ENCODE measurements at places on chromosomes 16 and 17. TPM values are rescaled to one million over a fixed set of nuclear protein-coding genes. Genes with fewer than 3 reads are reported as not detected.

Gene TBC1D3B
- total RNA-seq, result 7.6 TPM

Gene TNFRSF17
- 0.44 TPM for total RNA-seq

Gene RBFOX1
- not detected for total RNA-seq

Gene C17orf50
- not detected for total RNA-seq

GRCh38 chr17:80763293-80763867, 218.7 kb downstream of the RPTOR start:
- no peak for DNase-seq

- DNase-seq, result no peak
Measured at GRCh38 chr16:30551781-30552180, 6.4 kb downstream of the ZNF764 start.

- DNase-seq, result no peak
Measured at GRCh38 chr17:83025636-83026280, 53.7 kb upstream of the METRNL start.

DNA sequence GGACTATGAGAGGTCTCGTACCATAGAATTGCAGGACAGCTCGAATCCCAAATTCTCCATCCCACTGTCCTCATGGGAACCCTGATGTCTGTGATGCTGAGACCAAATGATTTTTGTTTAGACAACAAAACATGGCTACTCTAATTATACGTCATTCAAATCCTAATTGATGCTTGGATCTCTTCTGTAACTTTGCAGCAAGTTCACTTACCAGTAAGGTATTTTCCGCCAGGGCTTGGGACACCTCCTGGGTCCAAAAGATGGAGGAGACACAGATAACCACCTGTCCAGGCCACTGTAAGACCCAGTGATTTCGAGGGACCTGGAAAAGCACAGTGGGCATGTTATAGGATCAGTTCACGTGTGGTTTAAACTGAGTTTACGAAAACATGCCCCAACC, 92.8 kb downstream of the DNAH3 start:
- DNase-seq, result no peak

DNA sequence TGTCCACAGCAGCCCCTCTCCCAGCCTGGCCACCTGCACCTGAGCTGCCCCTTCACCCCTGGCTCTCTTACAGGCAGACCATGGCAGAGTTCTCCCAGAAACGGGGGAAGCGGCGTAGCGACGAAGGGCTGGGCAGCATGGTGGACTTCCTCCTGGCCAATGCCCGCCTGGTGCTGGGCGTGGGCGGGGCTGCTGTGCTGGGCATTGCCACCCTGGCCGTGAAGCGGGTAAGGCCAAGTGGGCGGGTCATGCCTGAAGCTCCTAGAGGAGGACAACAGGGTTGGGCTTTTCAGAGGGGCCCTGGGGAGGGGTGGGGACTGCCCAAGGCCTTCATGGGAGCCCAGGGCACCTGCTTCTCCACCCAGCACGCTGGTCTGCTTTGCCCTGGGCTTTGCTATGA, 2.2 kb downstream of the MIEF2 start:
- no peak for DNase-seq

DNA sequence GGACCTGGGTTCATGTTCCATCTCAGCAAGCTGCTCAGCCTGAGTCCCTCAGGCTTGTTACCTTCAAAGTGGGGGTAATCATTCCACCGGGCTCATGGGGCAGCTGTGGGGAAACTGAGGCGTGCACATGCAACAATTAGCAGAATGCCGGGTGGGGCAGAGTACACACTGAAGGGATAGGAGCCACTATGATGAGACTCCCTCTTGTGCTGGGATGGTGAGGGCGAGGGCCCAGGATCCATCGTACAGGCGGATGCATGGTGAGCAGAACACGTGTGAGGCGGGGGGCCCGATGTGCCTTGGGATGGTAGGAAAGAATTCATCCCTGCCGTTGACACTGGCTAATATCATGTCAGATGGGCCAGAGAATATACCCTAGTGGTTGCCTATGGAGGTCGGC, 25.5 kb upstream of the MAP3K14 start:
- DNase-seq, result peak; percentile 36

DNA sequence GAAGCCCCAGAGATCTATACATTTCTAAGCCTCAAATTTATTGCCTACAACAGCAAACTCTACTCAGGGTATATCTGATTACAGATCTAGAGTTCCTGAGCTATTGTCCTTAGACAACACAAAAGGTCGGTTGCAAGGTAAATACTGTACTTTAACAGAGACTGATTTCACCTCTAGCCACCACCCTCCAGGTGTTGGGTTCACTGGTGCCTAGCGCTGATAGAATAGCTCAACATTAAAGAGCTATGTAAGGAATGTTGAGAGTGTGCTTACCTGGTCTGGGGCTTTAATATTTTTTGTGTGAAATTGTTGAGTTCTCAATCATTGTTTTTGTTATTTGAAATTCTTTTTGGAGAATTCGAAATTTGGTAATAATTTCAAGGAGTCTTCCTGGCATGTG, 277.0 kb upstream of the PSMD7 start:
- DNase-seq, result no peak

DNA sequence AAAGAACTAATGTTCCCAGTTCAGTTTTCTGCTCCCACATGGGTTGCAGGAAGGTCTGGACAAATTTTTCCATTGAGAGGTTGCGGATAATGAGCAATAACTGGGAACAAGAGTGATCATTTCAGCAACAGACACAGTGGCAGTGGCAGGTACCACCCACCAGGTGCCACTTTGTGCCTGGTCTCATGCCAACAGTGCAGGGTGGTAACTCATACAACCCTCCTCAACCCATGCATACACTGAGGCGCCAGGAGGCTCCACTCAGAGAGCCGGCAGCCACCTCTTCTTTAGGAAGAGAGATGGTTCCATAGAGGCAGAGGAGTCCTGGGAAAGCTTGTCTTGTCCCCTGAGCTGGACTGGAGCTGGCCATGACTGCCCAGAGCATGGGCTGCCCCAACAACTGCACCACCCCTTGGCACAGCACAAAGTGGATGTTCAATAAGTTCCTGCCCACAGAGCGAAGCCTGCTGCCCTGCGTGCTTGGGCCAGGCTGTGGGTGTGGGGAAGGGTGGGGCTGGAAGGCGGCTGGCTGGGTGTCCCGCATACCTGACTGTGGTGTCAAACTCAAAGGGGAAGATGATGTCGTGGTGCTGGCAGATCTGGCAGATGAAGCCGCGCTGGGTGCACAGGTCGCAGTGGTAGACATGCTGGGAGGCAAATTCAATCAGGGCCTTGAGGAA, 6.4 kb upstream of the ARHGAP27 start:
- DNase-seq, result no peak

All from breast epithelium (tissue), 4 donors.